ENCODE measurements at places on chromosomes 12 and 14.

DNA sequence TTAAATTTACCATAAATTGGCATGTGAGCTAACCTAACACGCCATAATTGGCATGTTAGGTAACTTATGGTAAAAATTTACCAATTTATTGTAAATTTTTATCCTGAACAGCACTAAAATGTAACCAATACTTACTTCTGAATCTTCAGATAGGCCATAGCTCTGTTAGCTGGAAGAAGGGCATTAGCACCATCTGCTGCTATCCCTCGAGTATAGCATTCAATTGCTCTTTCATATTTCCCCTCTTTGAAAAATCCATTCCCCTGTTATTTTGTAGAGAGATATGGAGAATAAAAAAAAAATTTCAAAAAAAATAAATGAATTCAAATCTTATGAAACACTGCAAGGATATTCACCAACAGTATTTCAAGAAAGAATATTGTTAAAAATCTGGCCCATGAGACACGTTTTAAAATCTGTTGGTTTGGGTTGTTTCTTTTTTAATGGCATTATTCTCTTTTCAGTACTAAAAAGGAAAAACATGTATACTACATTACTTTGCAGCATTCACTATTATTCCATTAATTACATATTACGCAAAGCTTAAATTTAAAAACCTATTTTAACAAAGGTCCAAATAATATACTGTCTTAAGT, 19.1 kb downstream of the RPAP3 start:
- no peak for DNase-seq

DNA sequence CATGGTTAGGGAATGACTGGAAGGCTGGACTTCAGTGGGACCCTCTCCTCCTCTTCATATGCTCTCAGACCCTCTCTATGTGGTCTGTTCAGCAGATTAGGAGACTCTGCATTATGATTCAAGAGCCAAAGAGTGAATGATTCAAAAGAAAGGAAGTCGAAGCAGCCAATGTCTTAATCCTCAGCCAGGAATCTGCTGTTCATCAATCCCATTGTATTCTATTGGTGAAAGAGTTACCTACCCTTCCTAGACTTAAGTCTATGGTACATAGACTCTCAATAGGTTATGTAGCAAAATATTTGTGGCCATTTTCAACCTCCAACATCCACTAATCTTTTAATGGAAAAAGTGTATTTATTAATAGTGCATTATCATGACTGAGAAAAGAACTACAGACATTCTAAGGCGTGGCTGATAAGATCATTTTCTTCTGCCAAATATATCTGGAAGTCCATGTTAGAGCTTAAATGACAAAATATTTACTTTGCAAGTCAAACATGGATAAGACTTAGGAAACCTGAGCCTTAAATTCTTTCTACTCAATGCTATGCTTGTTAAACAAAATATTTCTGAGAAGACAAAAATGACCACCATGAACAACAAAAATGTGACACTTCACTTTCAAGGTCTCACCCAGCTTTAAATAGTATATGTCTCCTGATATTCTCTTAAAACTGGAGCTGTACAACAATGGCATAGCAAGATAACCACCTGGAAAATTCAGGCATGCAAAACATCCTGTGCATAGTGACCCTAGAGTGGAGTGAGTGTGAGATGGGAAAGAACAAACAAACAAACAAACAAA, 1100.6 kb downstream of the GALC start:
- DNase-seq = no peak

DNA sequence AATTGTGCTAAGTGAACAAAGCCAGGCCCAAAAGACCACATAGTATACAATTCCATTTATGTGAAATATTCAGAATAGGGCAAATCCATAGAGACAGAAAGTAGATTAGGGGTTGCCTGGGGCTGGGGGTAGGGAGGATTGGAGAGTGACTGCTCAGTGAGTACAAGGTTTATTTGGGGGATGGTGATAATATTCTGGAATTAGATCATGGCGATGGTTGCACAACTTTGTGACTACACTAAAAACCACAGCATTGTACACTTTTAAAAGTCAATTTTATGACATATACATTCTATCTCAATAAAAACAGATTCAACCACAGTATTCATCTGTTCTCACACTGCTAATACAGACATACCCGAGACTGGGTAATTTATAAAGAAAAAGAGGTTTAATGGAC, 68.7 kb upstream of the MAP1LC3B2 start:
- DNase-seq = no peak

DNA sequence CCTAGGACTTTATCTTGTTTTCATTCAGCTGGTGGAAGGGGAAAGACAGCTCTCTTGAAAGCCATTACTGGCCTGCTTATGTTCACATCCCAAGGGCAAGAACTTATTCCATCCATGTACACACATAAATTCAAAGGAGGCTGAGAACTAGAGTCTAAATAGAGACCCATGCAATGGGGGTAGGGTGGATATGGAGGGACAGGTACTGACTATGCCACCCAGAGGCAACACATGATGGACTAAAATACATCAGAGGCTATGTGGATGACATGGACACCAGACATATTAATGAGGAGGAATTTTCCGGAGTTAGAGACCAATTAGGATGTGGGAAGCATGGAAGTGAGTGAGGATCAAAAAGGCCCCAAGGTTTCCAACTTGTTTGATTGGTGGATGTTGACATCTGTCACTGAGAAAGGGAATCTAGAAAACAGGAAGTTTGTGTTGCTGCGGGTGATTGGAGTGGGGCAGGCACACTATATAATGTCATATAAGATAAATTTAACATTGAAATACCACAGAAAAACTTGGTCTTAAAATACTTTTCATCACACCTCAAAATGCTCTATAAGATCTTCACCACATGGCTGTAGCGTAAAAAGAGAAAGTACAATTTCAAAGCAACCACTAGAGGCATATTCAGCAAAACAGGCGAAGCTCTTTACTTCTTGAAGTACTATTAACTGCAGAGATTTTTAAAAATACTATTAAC, 130.4 kb downstream of the GRIP1 start:
- no peak for DNase-seq

Data from stimulated activated CD8-positive, alpha-beta memory T cell treated with anti-CD3 and anti-CD28 coated beads, Interleukin-2, amount 100 ng/mL, for 1 hour (primary cell).